ENCODE measurements at places on chromosomes 7 and 10.

DNA sequence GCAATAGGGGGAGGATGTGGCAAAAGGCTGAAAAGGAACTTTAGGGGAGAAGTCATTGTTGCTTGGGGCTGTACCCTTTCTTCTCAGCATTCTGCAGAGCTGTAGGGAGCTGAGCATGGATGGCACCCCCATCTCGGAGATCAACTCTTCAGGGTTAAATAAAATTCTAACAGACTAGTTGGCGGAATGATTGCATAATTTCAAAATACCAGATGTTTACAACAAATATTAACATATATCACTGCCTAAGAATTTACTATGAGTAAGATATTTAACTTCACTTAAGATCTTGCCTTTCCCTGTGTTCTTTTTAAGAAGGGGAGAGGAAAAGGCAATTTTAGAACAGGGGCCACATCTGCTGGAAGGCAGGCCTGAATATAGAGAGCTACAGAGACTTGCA is 509 bp upstream of the OR2F1 start:
- DNase-seq: no peak

- DNase-seq: no peak
Observed at GRCh38 chr10:98474628-98475027, 27.9 kb upstream of the HPS1 start.

DNA sequence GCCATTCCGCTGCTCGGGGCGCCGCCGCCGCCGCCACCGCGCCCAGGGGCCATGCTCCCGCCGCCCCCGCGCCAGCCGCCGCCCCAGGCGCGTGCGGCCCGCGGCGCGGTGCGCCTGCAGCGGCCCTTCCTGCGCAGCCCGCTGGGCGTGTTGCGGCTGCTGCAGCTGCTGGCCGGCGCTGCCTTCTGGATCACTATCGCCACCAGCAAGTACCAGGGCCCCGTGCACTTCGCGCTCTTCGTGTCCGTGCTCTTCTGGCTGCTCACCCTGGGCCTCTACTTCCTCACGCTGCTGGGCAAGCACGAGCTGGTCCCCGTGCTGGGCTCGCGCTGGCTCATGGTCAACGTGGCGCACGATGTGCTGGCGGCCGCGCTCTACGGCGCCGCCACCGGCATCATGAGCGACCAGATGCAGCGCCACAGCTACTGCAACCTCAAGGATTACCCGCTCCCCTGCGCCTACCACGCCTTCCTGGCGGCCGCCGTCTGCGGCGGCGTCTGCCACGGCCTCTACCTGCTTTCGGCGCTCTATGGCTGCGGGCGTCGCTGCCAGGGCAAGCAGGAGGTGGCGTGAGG is 383 bp downstream of the MARVELD1 start:
- DNase-seq: no peak

DNA sequence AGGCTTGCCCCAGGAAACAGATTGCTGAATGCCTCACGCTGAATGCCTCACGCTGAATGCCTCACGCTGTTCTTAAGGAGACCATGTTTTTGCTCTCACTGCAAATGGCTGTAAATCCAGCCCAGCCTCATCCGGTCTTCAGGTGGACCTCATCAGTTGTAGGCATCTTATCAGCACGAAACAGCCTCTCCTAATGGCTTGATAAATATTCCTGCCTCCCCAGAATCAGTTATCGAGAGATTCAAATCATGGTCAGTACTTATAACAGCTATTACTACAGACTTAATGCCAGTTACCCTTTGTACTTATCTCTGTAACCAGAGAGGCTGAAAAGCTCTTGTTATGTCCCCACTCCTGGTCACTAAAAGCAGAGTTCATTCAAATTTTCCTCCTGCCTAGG is 290.6 kb downstream of the FZD1 start:
- DNase-seq: no peak

GRCh38 chr7:38163671-38164070 is 14.4 kb upstream of the STARD3NL start:
- DNase-seq: no peak

GRCh38 chr7:16592395-16592794 is 53.2 kb downstream of the ANKMY2 start:
- DNase-seq: no peak

DNA sequence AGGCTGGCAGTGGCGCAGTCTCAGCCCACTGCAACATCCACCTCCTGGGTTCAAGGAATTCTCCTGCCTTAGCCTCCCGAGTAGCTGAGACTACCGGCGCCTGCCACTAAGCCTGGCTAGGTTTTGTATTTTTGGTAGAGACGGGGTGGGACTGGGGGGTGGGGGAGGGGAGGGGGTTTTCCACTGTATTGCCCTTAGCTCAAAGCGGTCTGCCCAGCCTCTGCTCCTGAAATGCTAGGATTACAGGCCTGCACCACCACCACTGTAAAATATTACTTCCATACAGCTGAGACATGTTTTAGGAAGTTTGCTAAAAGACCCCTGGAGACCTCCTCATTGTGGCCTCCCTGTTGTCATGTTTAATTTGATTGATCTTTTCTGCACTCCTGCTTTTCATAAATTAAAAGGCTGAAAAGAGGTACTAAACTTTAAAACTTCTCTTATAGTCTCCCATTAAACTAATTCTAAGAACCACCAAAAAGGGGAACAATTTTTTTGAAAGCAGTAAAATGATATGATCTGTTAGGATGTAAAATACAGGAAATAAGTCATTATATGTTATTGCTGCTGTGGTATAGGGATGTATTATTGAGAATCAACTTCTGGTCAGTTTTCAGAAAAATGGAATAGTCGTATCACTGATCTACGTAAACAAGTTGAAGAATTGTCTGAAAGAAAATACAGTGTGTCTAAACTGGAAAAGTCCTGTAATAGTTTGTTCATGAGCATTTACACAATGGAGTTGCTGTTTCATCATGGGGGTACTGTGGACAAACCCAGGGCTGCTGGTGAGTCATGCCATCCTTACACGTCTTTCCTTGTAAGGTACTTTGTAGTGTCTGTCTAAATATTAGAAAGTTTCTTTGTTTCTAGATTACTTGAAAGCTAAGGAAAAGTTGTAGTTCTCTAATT is 72.9 kb upstream of the TMEM248 start:
- DNase-seq: no peak

GRCh38 chr7:8125680-8126444 is 136.1 kb downstream of the ICA1 start:
- peak; percentile 82 for DNase-seq

DNA sequence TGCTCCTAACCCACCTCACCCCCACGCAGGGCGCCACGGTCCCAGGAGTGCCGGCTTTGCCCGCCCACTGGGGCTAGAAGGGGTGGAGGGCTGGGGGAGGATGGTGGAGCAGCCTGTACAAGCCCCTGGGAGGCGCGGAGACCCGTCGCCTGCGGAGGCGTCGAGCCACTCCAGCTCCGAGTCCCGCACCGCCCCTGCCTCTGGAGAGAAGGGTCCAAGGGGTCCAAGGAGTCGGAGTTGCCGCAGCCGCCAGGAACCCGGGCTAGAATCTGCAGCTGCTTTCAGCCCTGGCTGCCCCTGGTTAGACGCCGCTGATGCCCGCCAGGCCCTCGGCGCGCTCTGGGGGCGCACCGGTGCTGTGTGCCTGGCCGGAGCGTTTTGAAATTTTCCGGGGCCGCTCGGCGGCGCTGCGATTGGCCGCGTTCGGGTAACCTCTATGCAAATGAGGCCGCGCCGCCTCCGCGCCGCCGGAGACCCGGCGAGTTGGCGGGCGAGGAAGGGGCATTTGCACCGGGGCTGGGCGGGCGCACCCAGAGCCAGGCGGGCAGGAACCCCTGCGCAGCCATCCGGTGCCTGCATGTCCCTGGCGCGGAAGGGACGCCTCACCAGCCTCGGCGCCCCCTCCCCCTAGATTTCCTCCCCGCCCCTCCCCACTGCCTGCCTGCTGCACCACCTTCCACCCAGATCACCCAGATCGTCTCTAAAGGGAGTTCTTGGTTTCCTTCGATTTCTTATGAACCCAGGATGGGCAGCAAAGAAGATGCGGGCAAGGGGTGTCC is at the start of gene HMX2:
Gene HMX2 (plus strand): TSS at position 502 of the 779 bp plus-strand sequence. CDS start 243 bp downstream, at position 745.
- no peak for DNase-seq

DNA sequence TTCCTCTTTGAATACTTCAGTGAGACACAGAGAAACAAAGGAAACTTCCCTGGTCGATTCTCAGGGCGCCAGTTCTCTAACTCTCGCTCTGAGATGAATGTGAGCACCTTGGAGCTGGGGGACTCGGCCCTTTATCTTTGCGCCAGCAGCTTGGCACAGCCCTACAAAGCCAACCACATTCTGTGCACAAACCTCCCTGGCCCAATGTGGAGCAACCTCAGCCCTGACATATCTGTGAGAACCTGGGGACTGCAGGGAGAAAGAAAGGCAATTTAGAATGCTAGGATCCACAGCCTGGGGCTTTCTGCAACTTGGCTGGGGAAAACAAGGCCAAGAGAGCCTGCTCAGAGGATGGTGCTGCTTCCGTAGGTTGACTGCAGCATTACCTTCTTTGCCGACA is 63.5 kb upstream of the PRSS58 start:
- DNase-seq: no peak

GRCh38 chr10:131806146-131806545 is 94.7 kb upstream of the PPP2R2D start:
- DNase-seq: no peak

- no peak for DNase-seq
Observed at GRCh38 chr10:124138195-124138882, 44.9 kb upstream of the CHST15 start.

- no peak for DNase-seq
Observed at GRCh38 chr10:119275085-119275484, 67.7 kb downstream of the GRK5 start.

- no peak for DNase-seq
Observed at GRCh38 chr10:84493951-84494848, 165.8 kb downstream of the CCSER2 start.

GRCh38 chr7:80070391-80070790 is 64.2 kb upstream of the GNAI1 start:
- DNase-seq: no peak

GRCh38 chr10:35700487-35700882 is 58.4 kb upstream of the FZD8 start:
- DNase-seq: no peak

DNA sequence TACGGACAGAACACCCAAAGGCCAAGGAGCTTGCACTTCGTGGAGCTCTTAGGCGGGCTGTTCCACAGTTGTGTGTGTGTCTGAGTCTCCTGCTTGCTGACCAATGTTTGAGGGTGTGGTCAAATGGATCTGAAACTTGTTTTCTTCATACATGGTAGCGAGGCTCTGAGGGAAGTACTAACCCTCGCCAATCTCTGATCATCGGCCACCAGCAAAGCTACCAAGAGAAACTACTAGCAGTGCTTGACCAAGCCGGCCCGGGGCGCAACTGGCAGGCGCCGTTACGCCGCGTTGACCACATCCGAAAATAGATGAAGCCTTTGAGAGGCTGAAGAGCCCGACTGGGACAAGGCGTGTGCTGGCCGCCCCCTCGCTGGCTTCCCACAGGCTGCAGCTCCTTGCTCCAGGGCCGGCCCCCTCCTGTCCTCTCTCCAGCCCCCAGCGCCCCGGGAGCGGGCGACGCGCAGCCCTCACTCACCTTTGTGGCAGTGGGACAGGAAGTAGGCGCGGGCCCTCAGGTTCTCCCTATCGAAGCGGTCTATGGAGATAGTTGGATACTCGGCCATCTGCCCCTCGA is 384 bp downstream of the DCLRE1C start:
- no peak for DNase-seq

GRCh38 chr7:18861514-18862118 is 255.8 kb downstream of the TWIST1 start:
- no peak for DNase-seq

DNA sequence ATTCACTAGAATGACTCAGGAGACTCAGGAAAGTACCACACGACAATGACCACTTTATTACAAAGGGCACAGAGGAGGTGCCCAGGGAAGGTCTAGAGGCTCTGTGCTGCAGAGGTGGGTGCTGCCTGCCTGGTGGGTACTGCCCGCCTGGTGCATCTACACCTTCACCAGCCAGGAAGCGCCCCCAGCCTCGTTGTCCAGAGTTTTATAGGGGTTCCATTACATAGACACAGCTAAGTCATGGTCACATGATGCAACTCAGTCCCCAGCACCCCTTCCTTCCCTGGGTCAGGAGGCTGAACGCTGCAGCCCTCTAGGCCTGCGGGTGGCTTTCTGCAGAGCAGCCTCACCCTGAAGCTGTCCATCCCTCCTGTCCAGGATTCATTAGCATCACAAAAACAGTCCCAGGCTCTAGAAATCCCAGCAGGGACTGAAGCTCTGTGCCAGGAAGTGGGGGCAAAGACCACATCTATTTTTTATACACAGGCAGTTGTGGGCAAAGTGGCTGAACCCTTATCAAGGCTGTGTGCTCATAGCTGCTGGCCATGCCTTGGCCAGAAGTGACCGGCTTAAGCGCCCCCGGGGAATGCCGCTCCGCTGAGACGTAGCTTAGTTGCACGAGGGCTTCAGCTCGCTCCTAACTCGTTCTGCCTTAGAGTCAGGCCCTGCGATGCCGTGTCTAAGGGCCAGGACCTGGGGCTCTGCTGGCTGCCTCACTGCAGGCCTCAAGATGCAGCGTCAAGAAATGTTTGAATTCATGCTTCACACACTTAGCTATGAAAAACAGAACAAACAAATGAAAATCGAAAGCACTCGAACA is 219.0 kb downstream of the GLRX3 start:
- no peak for DNase-seq

DNA sequence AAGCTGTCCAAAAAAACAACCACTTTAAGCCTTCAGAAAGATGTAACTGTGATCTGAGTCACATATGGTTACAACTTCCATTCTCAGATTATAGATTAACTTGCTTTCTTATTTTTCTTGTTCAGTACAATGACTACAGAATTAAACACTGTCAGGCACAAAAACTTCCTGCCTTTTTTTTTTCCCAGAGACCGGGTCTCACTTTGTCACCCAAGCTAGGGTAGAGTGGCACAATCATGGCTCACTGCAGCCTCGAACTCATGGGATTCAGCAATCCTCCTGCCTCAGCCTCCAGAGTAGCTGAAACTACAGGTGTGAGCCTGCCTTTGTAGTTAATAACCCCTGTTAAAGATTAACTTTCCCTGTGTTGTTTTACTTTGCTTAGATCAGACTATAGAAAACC is 163.2 kb downstream of the AVL9 start:
- no peak for DNase-seq

GRCh38 chr10:63976538-63976937 is 455.3 kb downstream of the REEP3 start:
- peak; percentile 24 for DNase-seq

GRCh38 chr10:100157156-100157555 is 28.7 kb downstream of the ERLIN1 start:
- DNase-seq: no peak

DNA sequence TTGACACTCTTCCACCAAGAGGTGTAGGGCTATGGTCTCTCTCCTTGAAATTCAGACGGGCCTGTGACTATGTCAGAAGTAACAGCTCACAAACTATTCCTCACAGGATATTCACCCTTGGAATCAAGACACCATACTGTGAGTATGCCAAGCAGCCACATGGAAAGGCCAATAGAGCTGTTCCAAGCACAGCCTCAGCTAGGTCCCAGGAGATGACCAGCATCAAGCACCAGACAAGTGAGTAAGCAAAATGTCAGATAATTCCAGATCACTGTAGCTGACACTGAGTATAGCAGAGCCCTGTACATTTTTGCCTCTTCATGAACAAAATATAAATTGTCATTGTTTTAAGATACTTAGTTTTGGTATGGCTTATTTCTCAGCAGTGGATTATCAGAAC is 88.1 kb upstream of the KCND2 start:
- DNase-seq: no peak

GRCh38 chr7:81433206-81433605 is 336.6 kb downstream of the HGF start:
- DNase-seq: no peak

GRCh38 chr10:99845837-99846382 is 63.5 kb downstream of the ABCC2 start:
- DNase-seq: peak; percentile 76

Data from GM12864 (cell line).